Stimulated activated CD4-positive, alpha-beta T cell treated with anti-CD3 and anti-CD28 coated beads, Interleukin-1b, Interleukin-23, amount 100 ng/mL, for 1 hour (primary cell): ENCODE measurements at places on chromosomes 13 and 19.

DNA sequence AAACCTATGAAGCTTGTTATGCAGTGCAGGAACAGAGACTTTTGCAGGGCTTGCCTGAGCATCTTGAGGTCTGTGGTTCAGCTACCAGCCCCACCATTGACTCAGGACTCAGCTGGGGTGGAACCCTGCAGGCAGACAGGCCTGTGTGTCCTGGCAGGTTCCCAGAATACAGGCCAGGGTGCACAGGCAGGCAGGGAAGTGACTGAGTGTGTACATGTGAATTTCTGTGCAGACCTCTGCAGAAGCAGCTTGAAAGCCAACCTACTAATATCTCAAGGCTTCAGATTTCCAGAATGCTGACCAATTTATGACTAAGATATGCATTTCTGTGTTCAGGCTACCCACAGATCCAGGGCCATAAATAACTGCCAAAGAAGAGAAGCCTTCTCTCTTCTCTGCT is 254.4 kb downstream of the DLEU7 start:
- no peak for DNase-seq

GRCh38 chr19:12994701-12995595 is at the start of gene NFIX:
Gene NFIX, plus strand, starts transcription at chr19:12995475. Its CDS starts 363 bp downstream, at chr19:12995838.
- peak; percentile 18 for DNase-seq

- no peak for DNase-seq
These were observed 181.9 kb upstream of the EDNRB start for GRCh38 chr13:78100486-78100885.

GRCh38 chr13:110712081-110712848 is 1.2 kb upstream of the ING1 start:
- DNase-seq = peak; percentile 72

DNA sequence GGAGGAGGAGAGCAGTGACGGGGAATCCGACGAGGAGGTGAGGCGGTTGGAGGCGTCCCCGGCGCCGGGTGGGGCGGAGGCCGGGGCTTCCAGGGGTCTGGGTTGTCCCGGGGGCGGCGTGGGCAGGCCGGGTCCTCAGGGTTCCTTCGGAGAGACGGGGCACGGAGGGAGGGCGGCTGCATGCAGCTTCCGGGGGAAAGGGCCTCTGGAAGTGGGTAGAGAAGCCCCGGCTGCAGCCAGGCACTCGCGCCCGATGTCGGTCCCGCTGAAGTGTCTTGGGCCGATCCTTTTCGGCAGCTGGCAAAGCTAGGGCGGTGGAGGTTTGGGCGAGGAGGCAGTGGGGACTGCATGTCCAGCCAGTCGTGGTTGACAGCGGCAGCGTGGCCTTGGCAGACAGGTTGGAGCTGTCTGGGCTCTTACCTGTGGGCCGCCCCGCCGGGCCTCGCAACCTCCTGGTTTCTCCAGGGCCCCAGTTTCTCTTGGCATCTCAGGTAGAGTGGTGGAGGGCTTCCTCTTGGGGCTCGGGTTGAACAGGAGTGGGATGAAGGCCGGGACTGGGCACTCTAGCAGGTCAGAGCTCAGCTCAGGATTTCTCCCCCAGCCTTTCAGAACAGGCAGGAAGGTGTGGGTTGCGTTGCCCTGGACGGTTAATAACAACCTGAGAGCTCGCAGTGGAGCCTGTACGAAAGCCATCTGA is 690 bp downstream of the KMT2B start:
- no peak for DNase-seq

DNA sequence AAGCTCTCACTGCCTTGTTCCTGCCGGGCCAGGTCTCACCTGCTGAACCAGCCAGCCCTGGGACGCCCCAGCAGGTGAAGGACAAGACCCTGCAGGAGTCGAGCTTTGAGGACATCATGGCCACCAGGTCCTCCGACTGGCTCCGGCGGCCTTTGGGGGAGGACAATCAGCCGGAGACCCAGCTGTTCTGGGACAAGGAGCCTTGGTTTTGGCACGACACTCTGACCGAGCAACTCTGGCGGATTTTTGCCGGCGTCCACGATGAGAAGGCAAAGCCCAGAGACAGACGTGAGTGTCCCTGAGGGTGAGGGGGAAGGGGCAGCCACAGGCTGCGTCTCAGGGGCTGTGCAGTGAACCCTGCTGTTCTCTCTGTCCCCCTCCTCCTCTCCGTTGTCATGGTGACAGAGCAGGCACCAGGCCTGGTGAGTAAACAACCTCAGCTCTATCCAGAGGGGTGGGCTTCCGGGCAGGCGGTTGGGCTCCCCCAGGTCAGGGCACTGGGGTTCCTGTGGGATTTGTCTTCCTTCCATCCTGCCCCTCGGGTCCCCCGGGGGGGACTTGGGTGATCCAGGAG is 9.7 kb downstream of the TLE6 start:
- no peak for DNase-seq

- DNase-seq = no peak
These were observed 53.0 kb downstream of the PEPD start for GRCh38 chr19:33468361-33469170.

GRCh38 chr13:73367886-73368285 is 309.1 kb downstream of the KLF5 start:
- DNase-seq = no peak

DNA sequence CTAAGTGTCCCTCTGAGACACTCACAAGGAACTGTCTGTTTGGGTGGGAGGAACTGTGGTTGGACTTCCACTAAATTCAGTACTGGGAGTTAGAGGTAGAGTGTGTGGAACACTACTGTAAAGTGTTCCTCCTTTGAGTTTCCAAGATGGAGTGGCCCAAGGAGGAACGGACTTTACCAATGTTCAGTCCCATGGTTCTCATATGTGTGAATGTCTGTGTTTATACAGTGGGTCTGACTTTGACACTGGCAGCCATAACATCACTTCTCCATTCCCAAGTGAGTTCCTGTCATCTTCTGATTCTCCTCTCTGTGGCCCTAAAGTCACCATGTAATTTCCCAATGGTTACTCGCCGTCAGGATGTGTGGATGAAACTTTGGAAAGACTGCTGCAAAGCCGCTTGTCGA is 136.8 kb upstream of the SERP2 start:
- no peak for DNase-seq

DNA sequence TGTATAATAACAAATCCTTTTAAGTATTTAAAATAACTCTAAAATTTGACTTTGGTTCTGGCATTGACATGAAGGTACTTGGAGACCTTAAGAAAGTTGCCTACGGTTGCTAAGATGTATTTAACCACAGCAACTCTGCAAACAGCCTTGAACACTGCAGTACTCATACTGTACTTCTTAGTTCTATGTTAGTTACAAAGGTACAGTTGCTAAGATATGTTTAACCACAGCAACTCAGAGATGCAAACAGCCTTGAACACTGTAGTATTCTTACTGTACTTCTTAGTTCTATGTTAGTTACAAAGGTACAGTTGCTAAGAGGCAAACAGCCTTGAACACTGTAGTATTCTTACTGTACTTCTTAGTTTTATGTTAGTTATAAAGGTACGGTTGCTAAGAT is 268.3 kb upstream of the MIR17HG start:
- DNase-seq = no peak

GRCh38 chr19:15448044-15448777 is 1.5 kb downstream of the WIZ start:
- no peak for DNase-seq

DNA sequence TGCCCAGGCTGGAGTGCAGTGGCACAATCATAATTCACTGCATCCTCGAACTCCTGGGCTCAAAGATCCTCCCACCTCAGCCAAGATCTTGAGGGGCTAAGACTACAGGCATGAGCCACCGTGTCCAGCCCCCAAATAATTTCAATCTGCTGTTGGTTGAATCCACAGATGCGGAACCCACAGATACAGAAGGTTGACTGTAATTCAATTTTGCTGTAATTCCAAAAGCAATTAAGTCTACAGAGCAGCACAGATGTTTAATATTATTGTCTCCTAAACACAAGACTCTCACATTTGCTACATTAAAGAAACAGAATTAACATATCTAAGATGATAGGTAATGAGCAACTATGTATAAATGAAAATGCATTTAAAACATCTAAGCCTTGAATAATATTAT is 75.6 kb downstream of the MIPEP start:
- DNase-seq = no peak

DNA sequence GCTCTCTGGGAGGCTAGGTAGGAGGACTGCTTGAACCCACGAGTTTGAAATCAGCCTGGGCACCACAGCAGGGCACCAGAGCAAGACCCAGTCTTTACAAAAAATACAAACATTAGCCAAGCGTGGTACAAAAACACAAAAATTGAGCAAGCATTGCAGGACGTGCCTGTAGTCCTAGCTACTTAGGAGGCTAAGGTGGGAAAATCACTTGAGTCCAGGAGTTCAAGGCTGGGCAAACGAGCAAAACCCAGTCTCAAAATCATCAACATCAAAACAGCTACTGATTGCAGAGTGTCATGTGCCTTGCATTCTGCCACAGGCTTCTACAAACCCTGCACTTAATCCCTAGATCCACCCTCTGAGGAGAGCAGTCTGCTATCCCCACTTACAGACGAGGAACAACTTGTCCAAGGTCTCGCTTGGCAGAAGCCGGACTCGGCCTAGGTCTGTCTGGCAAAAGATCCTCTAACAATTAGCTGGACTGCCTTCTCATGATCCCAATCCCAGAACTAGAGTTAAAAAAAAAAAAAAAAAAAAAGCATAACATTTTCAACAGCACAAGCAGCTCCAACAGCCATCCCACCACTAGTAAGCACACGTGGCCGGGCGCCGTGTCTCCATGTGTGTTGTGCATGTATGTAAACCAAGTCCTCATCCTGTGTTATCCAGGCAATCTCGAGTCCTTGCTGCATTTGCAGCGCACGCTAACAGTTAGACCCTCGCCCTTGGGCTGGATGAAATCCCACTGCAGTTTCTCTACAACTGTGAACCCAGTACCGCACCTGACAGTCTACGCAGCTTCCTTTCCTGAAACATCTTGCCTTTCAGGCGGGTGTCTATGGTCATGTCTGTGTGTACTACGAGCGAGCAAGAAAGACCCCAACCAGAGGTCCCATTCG is 2.0 kb downstream of the PPP6R1 start:
- no peak for DNase-seq

GRCh38 chr13:27487776-27488175 is 37.4 kb upstream of the MTIF3 start:
- no peak for DNase-seq

GRCh38 chr19:31436121-31436776 is 87.0 kb upstream of the TSHZ3 start:
- no peak for DNase-seq

- no peak for DNase-seq
These were observed 4.4 kb upstream of the INTS6 start for GRCh38 chr13:51457086-51457815.

GRCh38 chr19:45423589-45424190 is at the start of gene ERCC1:
Gene ERCC1, minus strand, starts transcription at chr19:45423917. Its CDS starts 543 bp downstream, at chr19:45423374.
- DNase-seq = no peak

DNA sequence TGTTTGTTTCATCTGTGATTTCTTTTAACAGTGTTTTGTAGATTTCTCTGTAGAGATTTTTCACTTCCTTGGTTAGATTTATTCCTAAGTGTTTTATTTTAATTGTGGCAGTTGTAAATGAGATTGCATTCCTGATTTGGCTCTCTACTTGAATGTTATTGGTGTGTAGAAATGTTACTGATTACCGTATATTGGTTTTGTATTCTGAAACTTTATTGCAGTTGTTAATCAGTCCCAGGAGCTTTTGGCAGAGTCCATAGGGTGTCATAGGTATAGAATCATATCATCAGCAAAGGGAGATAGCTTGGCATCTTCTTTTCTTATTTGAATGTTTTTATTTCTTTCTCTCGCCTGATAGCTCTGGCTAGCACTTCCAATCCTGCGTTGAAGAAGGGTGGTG is 1386.7 kb downstream of the SLITRK5 start:
- DNase-seq = no peak

GRCh38 chr19:2271234-2272103 is 10.5 kb downstream of the PEAK3 start:
- DNase-seq = no peak

DNA sequence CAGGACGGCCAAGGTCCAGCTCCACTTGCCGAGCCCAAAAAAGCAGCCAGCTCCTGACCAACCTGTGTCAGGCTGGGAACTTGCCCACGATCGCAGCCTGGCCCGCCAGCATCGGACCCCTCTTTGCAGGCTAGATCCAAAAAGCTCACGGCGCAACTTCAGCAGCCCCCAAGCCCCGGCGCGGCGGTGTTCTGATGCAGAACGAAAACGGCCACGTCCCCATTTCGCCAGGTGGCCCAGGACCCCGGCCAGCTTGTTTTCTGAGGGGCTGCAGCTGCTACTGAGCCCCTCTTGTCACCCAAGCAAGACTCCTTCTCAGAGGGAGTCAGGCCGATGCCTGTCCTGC is 1.3 kb downstream of the TMEM259 start:
- no peak for DNase-seq

- no peak for DNase-seq
These were observed 1.0 kb upstream of the MEF2B start for GRCh38 chr19:19170873-19171672.

GRCh38 chr13:109393045-109393444 is 393.3 kb downstream of the IRS2 start:
- no peak for DNase-seq
